ENCODE measurements at places on chromosomes 4 and X.

DNA sequence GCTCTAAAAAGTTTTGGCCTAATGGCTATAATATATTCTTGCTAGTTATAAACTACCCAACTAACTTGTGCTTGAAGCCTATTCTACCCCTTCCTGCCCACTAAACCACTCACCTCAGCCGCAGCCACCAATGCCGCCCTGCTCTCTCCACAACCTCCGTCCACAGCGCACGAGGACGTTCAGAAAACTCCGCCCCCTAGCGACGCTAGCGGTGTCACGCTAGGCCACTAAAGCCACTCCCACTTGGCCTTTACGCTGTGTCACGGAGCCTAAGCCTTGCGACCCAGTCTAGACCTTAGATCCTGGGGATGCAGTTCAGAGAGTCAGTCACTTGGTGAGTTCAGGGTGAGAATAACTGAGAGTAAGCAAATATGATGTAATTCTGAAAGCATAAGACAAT, at the start of gene TEX11:
Gene TEX11 (minus strand): TSS at position 171 of the 400 bp plus-strand sequence. CDS start 922 bp downstream, outside the sequence.
- no peak for DNase-seq

DNA sequence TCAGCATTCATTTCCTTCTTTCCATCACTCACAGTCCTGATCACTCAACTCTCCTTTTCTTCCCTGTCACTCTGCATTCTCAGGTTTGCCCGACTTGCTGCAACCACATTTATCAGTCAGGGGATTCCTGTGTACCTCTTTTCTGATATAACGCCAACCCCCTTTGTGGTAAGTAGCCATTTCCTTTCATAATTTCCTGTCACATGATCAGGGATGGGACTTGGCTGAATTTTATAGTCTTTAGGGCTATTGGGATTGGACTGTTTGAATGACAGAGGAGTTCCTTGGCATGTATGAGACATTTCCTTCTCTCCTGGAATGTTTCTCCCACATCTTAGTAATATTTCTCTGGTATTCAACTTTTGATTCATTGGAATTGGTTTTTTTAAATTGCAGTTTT, 11.0 kb downstream of the PGM2 start:
- no peak for DNase-seq

GRCh38 chrX:24150898-24151297, 1.4 kb downstream of the ZFX start:
- DNase-seq: no peak

- DNase-seq: no peak
These were observed 75.0 kb downstream of the NBDY start for GRCh38 chrX:56803850-56804681.

DNA sequence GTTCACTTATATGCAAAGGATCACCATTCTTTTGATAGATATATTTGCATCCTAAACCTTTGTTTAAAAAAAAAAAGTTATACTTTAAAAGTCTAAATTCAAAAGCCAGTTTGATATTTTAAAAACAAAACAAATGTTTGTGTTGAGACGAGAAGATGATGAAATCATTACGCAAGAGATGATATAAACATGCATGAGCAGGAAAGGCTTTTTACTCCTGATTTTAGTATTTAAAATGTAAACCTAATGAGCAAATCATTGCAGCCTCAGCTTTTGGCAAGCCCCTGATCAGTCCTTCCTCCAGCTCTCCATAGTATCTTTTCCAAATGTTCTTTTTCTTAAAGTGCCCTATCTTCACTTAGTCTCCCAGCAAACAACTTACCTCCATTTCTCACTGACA, 115.6 kb downstream of the ARAP2 start:
- DNase-seq: no peak

GRCh38 chrX:112571388-112571787, 108.3 kb downstream of the LHFPL1 start:
- DNase-seq: no peak

- DNase-seq: no peak
These were observed 26.9 kb downstream of the PAPSS1 start for GRCh38 chr4:107693132-107693531.

GRCh38 chr4:88448889-88449288, 8.0 kb upstream of the HERC5 start:
- no peak for DNase-seq

GRCh38 chrX:98405376-98405775, 1521.7 kb downstream of the RPA4 start:
- no peak for DNase-seq

DNA sequence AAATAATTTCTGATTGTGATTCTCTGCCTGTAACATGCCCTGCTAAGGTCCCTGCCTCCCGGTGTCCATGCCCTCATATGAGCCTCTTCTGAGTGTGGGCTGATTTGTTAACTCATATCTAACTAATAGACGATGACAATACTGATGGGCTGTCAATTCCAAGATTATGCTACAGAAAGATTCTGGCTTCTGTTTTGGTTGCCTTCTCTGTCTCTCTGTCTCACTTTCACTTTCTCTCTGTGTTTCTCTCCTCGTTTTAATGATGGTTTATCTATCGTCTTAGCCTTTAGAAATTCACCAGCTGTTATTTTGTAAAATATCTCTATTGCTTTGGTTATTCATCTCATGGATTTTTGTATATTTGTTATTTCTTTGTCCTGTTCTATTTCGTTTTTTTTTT, 312.5 kb upstream of the ANXA10 start:
- DNase-seq: no peak

- no peak for DNase-seq
These were observed 22.1 kb upstream of the AMTN start for GRCh38 chr4:70496231-70496630.

- no peak for DNase-seq
These were observed 39.4 kb upstream of the PHOX2B start for GRCh38 chr4:41787931-41788330.

DNA sequence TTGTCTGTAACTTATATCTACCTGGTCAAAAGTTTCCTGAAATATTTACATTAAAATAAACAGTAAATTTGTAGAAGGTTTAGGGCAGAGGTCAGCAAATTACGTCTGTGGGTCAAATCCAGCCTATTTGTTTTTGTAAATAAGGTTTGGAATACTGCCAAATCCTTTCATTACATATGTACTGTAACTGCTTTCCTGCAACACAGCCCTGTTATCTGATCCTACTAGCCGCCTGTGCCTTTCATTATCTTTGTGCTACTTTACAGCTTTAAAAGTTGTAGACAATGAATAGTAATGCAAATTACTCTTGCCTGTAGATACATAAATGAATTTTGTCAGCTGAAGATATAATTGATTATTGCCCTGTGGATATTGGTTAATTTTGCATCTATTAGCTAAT, 369.6 kb upstream of the SLC7A11 start:
- no peak for DNase-seq

GRCh38 chr4:20684852-20685763, 15.2 kb upstream of the PACRGL start:
- DNase-seq: no peak

DNA sequence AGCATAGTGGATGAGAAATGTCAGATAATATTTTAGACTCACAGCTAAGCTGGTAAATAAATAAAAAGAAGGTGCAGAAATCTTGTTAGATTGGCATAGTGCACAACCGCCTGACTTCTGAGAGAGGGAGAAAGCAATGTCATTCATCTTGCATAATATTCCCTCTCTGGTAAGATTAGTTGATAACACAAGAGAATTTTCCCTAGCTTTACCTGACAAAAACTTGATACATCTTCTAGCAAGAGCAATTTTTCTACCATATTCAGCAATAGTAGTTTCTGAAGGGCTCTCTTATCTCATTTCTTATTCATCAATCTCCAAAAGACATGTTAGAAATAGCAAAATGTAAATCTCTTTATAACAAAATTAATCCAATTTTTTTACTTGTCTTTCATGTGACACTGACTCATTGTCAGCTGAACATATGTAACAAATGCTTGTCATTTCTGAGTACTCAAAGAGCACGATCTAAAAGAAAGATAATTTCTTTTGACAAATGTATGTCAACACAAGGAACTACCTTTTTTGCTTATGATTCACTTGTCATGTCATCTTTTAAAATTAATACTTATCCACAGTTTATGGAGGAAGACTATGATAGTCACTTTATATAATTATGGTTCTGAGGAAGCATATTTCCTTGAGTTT, 240.0 kb downstream of the ARAP2 start:
- no peak for DNase-seq

- DNase-seq: no peak
These were observed 93.4 kb downstream of the EMCN start for GRCh38 chr4:100424376-100424775.

- no peak for DNase-seq
These were observed 28.7 kb upstream of the JAKMIP1 start for GRCh38 chr4:6229095-6229494.

- DNase-seq: no peak
These were observed 180.0 kb downstream of the DHRSX start for GRCh38 chrX:2320580-2321327.

DNA sequence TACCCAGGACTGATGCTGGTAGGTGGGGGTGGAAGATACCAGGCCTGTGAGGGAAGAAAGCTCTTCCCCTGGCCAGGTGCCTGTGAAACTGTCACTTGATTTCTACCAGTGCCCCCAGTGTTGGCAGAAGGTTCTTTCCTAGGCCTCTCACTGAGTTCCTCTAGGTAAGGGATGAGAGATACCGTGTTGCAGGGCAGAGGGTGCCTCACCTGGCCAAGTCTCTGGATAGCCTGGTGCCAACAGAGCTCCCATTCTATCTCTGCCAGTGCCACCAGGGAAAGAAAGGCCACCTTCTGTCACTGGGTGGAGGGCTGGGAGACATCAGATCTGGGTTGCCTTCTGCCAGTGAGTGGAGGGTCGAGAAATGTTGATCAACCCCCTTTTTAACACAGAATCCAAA, 94.1 kb downstream of the RTL5 start:
- DNase-seq: no peak

DNA sequence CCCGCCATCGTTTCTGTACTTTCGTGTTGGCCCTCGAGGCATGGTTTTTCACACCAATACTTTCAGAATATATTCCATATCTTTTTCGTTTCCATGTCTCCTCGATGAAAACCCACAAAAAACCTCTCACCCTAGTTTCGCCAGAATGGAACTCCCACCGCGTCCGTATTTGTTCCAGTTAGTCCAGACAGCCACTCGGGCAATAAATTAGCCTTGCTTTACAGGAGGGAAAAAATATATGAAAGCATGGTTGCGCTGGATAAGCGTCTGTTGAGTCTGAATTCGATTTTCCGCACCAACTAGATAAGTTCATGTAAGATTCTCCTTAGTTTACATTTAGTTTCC, 550 bp upstream of the CHM start:
- DNase-seq: no peak

DNA sequence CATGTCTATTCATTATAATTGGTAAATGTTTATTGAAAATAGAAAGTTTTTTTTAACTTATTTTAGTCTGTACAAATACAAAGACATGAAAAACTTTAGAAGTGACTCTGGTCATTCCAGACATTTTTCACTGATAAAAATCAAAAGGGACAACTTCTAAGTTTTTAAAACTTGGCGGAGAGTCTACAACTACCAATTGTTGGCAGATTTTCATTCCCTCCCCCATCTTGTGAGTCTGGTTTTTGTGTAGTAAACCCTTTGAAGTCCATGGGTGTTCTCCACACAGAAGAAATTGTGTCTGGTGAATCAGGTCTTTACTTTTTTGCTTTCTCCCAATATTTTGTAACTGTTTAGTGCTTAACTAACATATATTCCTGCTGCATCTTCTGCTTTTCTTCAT, 336.5 kb downstream of the PDGFC start:
- DNase-seq: no peak

GRCh38 chr4:3407930-3408792, 33.6 kb upstream of the HGFAC start:
- no peak for DNase-seq

GRCh38 chr4:155692361-155692760, 25.7 kb downstream of the GUCY1A1 start:
- DNase-seq: no peak

- no peak for DNase-seq
These were observed 25.0 kb downstream of the GYPA start for GRCh38 chr4:144115519-144115918.

Measured in GM18507 (cell line).